Mucosa of gallbladder (tissue), 1 donor: ENCODE measurements at places on chromosomes 1 and 21. TPM values are rescaled to one million over a fixed set of nuclear protein-coding genes. Genes with fewer than 3 reads are reported as not detected.

The AADACL3 gene
- not detected for total RNA-seq

The TMEM52 gene
- 2.4 TPM for total RNA-seq

The SELP gene
- total RNA-seq = 12.6 TPM

The GNG12 gene
- 89.9 TPM for total RNA-seq

DNA sequence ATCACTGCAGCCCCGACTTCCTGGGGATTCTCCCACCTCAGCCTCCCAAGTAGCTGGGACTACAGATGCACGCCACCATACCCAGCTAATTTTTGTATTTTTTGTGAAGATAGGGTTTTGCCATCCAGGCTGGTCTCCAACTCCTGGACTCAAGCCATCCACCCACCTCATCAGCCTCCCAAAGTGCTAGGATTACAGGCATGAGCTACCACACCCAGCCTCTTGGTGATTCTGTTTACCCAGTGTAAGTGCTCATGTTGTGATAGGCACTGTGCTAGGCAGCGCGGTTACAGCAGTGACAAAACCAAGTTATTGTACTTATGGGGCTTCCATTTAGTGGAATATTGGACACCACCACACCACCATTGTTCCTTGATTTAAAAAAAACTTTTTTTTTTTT lies 9.7 kb upstream of the STX12 start:
- no peak for DNase-seq

- DNase-seq = peak; percentile 37
These were observed 30.0 kb upstream of the SDE2 start for GRCh38 chr1:226029093-226029496.

GRCh38 chr1:243462929-243463697 lies 207.3 kb downstream of the SDCCAG8 start:
- DNase-seq = no peak

DNA sequence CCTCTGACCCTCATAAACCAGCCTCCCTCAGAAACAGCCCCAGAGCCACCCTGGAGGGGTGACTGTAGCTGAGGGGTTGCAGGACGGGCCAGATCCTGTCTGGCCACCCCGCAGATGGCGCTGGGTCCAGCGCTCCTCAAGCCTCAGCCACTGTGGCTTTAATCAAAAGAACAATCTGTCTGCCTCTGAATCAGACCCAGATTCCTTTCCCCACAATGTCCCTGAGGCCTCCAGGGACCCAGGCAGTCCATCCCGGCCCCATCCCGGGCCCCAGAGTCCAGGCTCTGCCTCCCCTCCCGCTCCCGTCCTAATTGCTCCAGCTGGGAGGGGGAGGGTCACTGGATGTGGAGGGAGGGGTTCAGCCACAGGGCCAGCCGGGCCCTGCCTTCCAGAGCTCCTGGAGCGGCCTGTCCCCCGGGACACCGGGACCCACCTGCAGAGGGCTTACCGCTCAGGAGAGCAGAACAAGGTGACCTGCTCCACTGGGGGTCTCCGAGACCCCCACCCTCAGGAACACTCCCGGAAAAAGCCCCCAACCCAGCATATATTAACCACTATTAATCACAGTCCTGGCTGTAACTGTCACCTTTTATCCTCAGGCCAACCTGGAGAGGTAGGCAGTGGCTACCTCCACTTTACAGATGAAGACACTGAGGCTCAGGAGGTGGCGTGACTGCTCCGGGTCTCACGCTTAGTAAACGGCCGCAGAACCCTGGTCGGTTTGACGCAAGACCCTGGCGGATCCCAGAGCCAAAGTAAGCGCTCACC lies 836 bp upstream of the FBLIM1 start:
- no peak for DNase-seq

- DNase-seq = no peak
These were observed 58.3 kb downstream of the RGS5 start for GRCh38 chr1:163144418-163144817.

DNA sequence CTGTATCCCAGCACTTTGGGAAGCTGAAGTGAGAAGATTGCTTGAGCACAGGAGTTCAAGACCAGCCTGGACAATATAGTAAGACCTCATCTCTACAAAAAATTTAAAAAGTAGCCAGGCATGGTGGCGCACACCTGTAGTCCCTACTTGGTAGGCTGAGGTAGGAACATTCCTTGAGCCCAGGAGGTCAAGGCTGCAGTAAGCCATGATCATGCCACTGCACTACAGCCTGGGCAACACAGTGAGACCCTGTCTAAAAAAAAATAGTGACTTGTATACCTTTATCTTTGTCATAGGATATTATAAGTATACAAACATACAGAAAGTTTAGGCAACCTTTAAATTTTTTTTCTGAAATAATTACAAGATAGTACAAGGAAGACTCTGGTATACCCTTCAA lies 3.9 kb upstream of the FBXO28 start:
- DNase-seq = no peak

DNA sequence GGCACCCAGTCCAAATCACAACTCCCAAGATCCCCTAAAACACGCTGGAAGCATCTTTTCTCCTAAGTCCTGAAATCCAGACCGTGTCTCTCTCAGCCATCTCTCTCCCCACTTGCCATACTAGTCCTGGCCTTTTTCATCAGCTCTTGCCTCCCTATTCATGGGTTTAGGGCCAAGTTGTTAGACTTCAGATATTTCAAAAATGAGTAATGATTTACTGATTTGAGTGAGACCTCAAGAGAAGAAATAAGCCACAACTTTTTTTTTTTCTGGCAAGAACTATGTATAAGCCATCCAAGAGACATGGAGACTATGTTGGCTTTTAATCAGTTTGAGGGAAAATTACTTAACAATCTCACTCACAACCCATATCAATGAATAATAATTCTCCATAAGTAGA lies 62.5 kb downstream of the TBX15 start:
- DNase-seq = no peak

GRCh38 chr1:93611668-93612067 lies 70.0 kb downstream of the BCAR3 start:
- DNase-seq = no peak

DNA sequence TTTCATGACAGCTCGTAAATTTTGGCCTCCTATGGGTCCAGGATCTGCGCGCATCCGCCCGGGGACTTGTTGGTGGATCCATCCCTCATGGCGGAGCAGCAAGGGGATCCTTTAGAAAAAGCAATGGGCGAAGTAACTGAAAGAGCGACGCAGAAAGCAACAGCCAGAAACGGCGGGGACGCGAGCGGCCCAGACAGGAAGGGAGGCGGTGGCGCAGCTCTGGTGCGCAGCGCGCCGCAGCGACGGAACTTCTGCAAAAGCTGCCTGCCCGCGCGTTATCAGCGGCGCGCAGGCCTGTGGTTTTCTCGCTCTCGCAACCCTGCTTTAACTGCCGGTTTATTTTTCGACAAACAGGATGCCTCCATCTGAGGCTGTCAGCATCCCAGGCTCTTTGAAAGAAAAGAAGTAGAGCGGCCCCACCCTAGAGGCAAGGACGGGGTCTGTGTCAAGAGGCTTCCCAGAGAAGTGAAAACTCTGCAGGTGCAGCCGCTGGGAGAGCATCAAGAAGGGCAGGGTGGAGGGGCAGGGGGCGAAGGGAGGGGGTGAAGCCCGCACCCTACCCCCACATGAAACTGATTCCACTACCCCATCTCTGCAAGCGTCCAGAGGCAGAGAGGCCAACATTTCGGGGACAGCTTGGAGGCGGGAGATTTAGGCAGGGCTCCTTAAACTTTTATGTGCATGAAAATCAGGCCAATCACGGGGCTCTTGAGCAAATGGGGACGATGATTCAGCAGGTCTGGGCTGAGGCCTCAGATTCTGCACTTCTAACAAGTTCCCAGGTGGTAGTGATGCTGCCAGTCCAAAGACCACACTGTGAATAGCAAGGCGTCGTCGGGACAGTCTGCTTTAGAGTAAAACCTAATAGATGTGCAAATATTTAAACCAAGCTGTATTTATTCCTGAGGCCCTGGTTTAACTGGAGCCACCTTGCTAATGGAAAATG lies 22.2 kb downstream of the RUNX1 start:
- DNase-seq = peak; percentile 72

DNA sequence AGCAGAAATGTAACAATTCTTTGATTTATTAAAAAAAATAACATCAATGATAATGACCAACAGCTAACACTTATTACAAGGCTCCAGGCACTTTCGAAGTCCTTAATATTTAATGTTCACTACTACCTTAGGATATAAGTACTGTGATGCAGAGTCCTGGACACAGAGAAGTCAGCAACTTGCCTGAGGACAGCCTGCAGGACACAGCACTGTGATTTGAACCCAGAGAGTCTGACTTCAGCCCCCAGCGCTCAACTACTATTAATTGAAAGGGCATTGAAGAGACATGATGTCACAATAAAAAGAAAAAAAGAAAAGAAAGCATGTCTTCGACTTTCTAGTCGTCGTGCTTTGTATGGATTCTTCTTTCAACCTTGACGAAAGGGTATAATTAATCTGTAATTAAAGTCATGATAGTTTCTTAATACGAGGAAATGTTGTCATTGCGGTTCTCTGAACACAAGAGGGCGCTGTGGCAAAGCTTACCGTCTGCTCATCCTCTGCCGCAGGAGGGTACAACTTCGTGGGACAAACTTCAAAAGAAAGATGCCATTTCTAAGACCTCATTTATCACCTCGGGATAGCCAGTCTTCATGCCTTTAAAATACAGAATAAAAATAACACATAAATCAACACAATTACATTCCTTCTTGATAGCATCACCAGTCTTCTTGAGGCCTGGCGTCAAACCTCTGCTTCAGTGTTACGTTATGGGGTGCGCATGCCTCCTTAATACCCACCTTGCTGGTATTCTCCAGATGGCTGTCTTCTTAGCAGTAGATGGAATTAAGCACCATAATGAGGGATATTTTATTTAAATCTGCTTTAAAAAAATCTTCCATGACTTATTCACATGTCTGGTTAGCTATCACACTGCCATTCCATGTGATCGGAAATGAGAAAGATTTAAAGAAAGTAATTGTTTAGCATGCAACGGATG lies 240.1 kb downstream of the DISC1 start:
- peak; percentile 64 for DNase-seq

DNA sequence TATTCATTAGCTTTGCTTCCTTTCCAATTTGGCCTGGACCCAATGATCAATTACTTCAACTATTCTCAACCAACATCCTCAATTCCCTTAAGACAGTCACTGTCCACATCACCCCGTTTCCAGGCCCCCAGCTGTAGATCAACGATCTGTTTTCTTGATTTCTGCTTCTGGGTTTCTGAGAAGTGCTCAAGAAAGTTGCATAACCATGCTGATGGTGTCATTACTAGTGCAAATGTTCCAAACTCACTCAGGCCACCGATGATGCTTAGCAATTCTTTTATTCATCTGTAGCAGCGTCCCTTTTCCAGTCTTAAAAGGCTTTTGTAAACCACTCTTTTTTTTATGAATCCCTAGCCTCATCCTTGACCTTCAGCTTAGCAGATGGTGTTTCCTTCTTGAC lies 155.8 kb upstream of the PTGFR start:
- DNase-seq = no peak

DNA sequence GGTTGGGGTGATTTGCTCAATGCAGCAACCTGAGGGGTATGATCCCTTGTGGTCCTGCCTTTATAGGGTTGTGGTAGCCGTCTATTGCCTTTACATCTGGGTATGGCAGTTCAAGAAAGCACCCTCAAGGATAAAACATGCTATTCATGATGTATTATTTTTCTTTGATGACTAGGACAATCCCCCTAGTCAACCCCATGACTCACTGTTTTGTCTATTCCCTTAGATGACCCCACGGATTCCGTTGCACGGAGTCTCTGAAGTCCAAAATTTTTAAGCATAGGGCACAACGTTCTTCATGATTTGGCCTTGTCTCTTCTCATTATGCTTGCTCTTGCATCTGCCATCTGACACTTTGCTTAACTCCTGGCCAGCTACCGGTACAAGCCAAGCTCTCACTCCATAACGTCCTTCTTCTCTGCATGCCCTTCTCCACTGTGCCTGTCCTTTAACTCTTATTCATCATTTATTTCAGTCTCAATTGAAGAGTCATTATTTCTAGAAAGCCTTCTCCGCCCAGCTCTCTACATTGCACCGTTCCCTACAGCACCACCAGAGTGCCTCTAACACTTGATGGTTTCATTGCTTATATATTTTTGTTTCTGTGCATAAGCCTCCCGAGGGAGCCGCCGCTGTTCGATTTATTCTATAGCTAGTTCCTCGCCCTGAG lies 838 bp upstream of the DISP1 start:
- DNase-seq = no peak

DNA sequence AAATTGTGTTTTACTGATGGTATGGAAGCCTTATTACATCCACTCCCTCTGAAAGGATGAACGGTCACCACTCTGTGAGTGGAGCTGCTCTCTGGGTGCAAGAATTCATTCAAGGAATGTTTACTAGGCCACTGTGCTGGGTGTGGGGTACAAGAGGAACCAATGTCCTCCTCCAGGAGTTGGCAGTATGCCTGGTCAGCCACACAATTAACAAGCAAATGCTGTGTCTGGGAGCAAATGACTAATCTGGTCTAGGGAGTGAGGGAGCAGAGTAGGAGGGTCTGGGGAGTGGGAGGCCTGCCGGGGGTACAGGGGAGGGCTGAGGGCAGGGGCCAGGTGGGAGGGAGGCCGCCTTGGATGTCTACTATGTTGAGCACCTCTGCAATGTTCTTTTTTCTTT lies 27.2 kb upstream of the TDRD10 start:
- peak; percentile 86 for DNase-seq
